ENCODE measurements at places on chromosomes 11 and 22. TPM values are rescaled to one million over a fixed set of nuclear protein-coding genes. Genes with fewer than 3 reads are reported as not detected.

GRCh38 chr22:46053563-46054090 lies 76.7 kb upstream of the WNT7B start:
- H3K4me3 ChIP-seq = peak overlapping the region; percentile 90
- no peaks in the 10 kb centered on the region for H3K36me3 ChIP-seq
- peaks cover 46% of the 10 kb centered on the region for H3K4me1 ChIP-seq
- H3K27ac ChIP-seq = peak overlapping the region; percentile 95
- H3K27me3 ChIP-seq = no peaks in the 10 kb centered on the region
- DNase-seq = peak; percentile 62

DNA sequence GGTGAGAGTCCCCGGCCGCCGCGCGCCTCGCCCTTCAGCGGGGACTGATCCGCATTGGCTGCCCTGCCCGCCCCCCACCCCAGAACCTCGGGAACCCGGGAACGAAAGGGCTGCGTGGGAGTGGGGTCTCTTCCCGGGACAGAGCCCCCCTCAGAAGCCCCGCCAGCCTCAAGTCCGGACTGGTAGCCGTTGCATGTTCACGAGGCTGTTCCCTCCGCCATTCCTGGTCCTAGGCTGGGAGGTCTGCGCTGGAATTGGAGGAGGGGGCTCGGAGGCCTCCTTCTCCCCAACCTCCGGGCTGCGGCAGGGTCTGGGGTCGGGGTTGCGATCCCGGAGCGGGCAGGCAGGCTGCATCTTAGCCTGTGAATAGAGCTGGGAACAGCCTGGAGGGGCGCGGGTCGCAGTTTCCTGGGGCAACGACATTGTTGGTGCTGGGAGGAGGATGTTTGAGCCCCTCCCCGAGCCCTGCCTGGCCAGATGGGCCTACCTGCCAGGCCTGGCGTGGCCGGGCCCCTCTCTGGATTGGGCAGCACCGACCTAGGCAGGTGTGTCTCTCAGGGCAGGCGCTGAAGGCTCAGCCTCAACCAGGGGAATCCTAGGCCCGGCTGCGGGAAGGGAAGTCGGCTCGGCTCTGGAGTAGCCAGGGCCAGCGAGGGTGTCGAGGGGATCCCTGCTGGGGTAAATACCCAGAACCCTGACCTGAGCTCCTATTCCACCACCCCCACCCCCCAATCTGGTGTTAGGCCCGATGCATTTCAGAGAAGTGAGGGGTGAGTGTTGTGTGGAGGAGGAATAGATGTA lies 670 bp downstream of the MAPK8IP1 start:
- H3K36me3 ChIP-seq = peaks cover 6% of the 10 kb centered on the region
- no peak overlapping the region for H3K4me3 ChIP-seq
- no peak overlapping the region for H3K27ac ChIP-seq
- peaks cover 3% of the 10 kb centered on the region for H3K27me3 ChIP-seq
- no peak for DNase-seq
- peaks cover 7% of the 10 kb centered on the region for H3K4me1 ChIP-seq

- H3K4me3 ChIP-seq = no peak overlapping the region
- peaks cover 10% of the 10 kb centered on the region for H3K27me3 ChIP-seq
- no peak overlapping the region for H3K27ac ChIP-seq
- DNase-seq = no peak
Measured at GRCh38 chr11:110148775-110149744, 55.9 kb downstream of the ZC3H12C start.

The MIEF1 gene
- 62.9 TPM for total RNA-seq
